ENCODE measurements at places on chromosomes 12 and 14.

DNA sequence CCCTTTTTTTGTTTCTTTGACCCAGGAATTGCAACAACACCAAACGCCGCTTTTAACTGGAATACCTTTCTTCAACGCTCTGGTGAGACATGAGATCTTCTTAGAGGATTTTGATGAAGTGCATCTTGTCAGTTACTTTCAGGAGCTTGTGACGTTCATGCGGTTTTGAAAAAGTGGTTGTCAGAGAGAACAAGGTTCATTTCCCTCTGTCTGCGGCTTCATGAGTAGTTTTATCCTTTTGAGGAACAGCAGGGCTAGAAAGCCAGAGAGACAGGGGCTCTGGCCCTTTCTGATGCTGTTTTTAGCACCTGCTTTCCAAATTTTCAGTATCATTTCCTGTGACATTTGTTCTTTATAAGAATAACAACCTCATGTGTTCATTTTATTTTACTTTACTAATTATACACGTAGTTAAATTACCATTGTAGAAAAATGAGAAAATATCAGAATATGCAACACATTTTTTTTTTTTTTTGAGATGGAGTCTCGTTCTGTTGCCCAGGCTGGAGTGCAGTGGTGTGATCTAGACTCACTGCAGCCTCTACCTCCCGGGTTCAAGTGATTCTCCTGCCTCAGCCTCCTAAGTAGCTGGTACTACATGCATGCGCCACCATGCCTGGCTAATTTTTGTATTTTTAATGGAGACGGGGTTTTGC, 61.8 kb downstream of the GLT1D1 start:
- DNase-seq = no peak

GRCh38 chr14:68578597-68578996, 214.3 kb downstream of the ZFP36L1 start:
- no peak for DNase-seq

- no peak for DNase-seq
Measured at GRCh38 chr12:122738571-122738970, 7.9 kb upstream of the HCAR1 start.

DNA sequence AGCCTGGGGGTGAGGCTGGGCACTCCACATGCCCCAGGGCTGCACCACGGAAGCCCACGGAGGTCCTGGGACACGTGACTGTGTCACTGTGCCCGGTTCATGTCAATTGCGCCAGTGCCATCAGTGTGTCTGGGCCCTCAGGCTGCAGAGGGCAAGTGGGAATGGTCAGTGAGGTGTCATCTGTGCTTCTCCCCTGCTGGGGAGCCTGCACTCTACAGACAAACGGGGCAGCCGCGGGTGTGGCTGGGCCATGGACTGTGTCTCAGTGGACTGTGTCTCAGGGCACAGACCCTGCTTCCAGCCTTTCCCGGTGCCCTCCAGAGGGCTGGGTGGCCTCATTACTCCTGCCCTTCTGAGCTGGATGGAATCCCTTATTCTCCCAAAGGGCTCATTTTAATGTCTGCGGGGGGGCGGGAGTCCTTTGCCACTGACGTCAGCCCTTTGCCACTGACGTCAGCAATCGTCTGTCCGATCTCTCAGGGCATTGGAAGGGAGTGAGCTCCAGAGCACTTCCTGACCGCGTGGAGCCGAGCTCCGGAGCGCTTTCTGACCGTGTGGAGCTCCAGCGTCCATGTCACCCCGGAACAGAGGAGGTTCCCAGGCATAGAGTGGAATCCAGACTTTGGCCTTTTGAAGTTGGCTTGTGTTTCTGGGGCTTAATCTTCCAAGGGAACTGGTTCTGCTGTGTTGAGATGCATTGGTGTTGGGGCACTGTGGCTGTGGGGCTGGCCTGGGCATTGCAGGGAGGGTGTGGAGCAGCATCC, 72.4 kb downstream of the ADGRD1 start:
- no peak for DNase-seq

- no peak for DNase-seq
Measured at GRCh38 chr12:91182636-91183455, at the start of gene DCN. Gene DCN (minus strand): TSS chr12:91182817. CDS start chr12:91178552, 4,265 bp downstream.
